Cortex of kidney (tissue), 1 donor: ENCODE measurements at places on chromosomes 4 and X.

DNA sequence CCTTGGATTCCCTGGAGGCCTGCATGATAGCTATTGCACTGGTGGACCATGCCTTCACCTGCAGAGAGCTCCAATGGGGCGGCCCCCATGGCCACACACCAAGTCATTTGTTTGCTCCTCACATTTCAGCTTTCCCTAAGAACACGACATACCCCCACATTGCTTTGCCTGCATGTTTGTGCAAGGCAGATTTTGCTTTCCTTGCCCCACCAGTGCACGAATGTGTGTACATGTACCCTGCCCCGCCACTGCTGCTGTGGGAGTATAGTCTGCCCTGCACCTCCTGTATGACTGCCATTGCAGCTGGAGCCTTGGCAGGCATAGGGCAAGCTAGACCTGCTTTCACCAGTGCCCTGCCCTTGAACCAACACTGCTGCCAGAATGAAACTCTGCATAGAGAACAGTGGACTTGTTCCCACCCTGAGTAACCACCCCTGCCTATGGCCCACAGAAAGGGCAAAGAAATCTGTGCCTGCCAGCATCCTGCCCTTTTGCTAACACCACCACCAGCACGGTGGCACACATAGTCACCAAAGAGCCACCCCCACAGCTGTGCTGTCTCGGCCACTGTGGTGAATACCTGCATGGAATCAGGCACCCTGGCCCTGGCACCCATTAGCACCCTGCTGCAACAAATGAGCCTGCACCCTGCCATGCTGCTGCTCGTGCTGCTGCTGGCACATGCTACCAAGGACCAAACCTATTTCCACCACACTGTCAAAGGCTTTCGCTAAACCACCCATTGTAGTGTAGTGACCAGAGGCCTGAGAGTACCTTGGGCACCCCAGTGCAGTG is 661.7 kb upstream of the FAM241A start:
- no peak for DNase-seq

GRCh38 chr4:153531000-153531358 is 64.8 kb downstream of the TMEM131L start:
- DNase-seq: no peak

GRCh38 chr4:80071604-80072227 is 1.3 kb downstream of the ANTXR2 start:
- no peak for DNase-seq

DNA sequence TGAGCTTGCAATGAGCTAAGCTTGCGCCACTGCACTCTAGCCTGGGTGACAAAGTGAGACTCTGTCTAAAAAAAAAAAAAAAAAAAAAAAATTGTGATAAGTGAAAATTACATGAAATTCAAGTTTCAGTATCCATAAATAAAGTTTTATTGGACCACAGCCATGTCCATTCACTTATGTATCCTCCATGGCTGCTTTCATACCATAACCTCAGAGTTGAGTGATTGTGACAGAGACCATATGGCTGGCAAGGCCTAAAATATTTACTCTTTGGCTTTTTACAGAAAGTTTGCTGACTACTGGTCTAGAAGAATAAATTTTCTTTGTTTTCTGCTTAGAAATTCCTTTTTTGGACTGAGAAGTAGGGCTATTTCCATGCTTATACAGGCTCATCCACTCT is 11.8 kb upstream of the SHISA3 start:
- no peak for DNase-seq
